ENCODE measurements at places on chromosomes 3 and 15.

DNA sequence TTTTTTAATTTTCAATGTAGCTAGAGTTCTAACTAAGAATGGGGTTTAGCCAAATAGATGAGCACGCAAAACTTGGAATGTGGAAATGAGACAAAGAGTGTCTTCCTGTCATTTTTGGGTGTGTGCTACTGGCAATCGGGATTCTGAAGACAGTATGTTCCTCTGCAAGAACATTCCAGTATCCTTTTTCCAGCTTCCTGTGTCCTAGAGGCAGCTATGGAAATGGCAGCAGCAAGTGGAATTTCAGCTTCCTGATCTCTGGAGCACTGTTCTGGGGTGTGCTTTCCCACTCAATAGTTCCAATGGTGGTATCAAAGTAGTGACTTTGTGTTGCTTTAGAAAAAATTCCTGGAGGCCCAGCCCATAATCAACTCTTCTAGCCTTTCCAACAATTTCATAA is 642.9 kb upstream of the KCNMB2 start:
- no peak for DNase-seq

GRCh38 chr15:56150204-56150603 is 93.5 kb downstream of the RFX7 start:
- DNase-seq, result no peak

DNA sequence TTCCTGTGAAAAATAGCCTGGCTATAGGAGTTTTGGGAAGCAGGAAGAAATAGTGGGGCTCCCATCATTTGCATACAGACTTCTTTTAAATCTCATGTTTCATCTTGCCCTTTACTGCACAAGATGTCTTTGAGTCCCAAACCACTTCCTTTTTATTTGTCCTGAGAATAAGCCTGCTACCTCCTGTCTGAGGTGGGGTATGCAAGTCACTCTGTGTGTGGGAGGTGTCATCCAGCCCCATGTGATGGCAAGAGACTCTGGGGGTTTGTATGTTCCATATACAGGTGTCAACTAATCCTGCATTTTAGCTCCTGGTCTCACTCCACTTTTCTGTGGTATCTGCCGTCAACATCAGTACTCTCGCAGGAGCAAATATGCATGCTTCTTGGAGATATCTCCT is 102.0 kb downstream of the OTOL1 start:
- no peak for DNase-seq

- DNase-seq, result no peak
Observed at GRCh38 chr3:188686324-188686723, 485.4 kb upstream of the TPRG1 start.

- no peak for DNase-seq
Observed at GRCh38 chr15:77409259-77410156, 10.4 kb downstream of the PEAK1 start.

DNA sequence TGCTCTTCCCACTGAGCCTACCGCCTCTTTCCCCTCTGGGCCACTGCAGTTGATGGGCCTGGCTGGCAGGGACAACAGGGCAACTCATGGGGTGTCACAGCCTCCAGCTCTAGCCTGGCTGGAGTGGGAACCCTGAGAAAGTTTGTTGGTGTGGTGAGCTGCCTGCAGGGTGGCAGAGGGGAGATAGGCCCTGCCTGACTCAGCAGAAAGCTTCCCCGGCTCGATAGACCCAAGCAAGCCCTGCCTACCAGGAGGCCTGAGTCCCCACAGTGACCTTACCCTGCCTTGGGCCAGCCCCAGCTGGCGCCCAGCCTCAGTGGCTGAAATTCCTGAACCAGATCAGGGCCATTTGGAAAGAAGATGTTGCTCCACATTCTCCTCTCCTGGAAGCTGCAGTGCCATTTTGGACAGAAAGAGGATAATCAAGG is 29.4 kb downstream of the ABTB1 start:
- DNase-seq, result no peak

GRCh38 chr3:120457827-120458226 is 7.0 kb upstream of the FSTL1 start:
- DNase-seq, result no peak
